Stimulated activated CD8-positive, alpha-beta memory T cell treated with anti-CD3 and anti-CD28 coated beads, Interleukin-4, amount 100 ng/mL, for 1 hour (primary cell): ENCODE measurements at places on chromosomes 7 and 10.

- DNase-seq: no peak
Observed at GRCh38 chr10:58574058-58574457, 61.4 kb downstream of the BICC1 start.

DNA sequence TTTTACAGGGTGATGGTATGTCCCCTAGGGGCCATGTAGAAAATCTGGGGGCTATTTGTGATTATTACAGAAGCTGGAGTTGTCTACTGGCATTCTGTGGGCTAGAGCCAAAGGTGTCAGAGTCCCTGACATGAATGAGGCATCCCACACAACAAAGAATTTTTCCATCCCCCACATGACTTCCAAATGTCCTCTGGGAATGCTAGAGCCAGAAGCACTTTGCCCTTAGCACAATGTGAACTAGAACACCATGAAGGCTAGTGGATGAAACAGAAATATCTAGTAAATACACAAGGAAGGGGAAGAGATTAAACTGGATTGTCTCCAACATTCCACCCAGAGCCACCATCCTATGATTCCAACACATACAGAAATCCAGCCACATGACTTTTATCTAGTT is 46.9 kb downstream of the FAM13C start:
- no peak for DNase-seq

- no peak for DNase-seq
Observed at GRCh38 chr7:148704189-148704588, 5.5 kb downstream of the CUL1 start.

DNA sequence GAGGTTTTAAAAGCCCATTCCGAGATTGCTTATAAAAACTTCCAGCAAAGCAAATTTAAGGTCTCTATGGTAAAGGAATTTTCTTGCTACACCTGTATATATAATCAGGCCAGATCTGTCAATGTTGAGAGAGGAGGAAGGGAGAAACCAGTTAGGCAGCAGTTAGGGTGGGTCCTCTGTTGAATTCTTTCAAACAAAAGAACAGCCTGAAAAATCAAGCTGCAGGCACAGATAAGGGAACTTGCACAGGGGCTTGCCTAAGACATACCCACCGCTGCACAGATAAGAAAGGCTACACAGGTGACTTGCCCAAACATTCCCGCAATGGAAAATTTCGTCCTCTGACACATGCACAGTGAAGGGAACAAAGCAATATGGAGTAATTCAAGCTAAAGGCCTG is 59.8 kb upstream of the IMMP2L start:
- DNase-seq: no peak

DNA sequence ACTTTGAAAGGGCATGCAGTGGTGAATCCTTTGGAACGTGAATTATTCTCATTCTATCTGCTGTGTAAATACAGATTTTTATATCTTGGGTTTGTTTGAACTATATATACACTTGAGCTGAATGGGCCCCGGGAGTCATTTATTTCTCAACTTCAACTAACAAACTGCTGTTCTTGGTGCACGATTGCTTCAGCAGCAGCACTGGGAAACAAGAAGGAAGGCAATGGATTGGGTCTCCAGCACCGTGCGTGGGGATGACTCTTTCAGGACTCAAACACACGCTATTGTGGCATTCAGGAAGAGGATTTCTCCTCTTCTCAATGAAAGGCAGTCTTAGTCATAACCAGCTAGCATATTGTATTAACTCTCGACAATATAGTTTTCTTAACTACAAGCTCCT is 226.0 kb upstream of the NFE2L3 start:
- no peak for DNase-seq

DNA sequence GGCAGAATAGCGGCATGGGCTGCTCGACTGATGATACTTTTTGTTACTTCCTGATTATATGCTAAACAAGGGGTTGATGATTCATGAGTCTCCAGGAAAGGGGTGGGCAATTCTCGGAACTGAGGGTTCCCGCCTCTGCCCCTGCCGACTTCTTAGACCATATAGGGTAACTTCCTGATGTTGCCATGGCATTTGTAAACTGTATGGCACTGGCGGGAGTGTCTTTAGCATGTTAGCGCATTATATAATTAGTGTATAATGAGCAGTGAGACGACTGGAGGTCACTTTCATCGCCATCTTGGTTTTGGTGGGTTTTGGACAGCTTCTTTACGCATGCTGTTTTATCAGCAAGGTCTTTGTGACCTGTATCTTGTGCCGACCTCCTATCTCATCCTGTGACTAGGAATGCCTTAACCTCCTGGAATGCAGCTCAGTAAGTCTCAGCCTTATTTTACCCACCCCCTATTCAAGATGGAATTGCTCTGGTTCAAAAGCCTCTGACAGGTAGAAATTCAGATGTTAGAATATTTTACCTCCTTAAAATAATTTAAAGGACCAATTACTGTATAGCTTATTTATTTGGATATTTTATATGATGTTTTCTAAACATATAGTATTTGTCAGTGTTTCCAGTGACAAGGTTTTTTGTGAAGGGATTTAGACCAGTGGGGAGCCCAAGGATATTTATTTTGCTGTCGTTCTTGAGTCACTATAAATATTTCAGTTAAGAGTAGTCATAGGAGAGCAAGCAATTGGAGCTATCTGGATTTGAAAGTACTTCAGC is 90.1 kb upstream of the PIK3CG start:
- no peak for DNase-seq

DNA sequence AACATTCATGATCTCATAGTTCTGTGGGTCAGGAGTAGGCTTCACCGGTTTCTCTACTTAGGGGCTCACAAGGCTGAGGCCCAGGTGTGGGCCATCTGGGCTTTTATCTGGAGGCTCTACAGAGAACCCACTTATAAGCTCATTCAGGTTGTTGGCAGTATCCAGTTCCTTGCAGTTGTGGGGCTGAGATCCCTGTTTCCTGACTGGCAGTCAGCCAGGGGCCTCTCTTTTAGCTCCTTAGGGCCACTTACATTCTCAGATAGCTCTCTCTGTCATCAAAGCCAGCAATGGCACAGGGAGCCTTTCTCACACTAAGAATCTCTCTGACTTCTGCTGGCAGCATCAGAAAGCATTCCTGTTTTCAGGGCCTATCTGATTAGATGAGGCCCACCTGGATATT is 18.2 kb upstream of the HECTD2 start:
- no peak for DNase-seq

DNA sequence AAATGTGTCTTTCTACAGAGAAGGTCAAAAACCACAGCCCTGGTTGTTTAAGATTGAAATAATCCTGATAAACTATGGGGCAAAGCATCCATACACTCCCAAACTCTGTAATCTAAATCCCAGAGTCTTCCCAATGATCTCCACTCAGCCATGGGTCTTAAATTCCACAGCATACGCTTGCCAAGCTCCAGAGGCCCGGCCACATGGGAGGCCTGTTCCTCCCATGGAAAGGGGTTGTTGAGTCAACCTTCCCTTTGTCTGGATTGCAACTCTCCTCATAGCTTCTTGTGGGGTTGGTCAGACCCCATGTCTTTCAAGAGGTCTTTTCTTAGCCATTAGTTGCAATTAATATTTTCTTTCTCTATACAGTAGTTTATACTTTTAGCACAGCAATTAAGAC is 718 bp upstream of the STEAP4 start:
- no peak for DNase-seq
